Calu3 (cell line): ENCODE measurements at places on chromosomes 7 and 10. TPM values are rescaled to one million over a fixed set of nuclear protein-coding genes. Genes with fewer than 3 reads are reported as not detected.

- DNase-seq, result no peak
These were observed 1.2 kb downstream of the GPNMB start for GRCh38 chr7:23247603-23248335.

- DNase-seq, result peak; percentile 67
These were observed at the start of the genes ACTR3C and LRRC61 for GRCh38 chr7:150322833-150323681. Gene ACTR3C (minus strand): TSS chr7:150323545. CDS start chr7:150295296, 28,249 bp downstream. Gene LRRC61 (plus strand): TSS chr7:150323355. CDS start chr7:150336862, 13,507 bp downstream.

DNA sequence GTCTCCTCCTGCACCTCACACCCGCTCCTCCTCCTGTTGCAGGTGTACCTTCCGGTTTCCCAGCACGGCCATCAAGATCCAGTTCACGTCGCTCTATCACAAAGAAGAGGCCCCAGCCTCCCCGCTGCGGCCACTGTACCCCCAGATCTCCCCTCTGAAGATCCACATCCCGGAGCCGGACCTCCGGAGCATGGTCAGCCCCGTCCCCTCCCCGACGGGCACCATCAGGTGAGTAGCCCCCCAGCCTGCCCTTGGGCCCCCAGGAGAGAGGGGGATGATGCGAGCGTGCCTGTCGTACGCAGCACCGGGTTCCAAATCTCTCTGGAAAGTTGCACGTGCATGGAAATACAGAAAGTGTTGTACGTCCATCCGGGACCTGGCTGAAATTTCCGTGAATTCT lies 34.6 kb upstream of the AP5Z1 start:
- no peak for DNase-seq

DNA sequence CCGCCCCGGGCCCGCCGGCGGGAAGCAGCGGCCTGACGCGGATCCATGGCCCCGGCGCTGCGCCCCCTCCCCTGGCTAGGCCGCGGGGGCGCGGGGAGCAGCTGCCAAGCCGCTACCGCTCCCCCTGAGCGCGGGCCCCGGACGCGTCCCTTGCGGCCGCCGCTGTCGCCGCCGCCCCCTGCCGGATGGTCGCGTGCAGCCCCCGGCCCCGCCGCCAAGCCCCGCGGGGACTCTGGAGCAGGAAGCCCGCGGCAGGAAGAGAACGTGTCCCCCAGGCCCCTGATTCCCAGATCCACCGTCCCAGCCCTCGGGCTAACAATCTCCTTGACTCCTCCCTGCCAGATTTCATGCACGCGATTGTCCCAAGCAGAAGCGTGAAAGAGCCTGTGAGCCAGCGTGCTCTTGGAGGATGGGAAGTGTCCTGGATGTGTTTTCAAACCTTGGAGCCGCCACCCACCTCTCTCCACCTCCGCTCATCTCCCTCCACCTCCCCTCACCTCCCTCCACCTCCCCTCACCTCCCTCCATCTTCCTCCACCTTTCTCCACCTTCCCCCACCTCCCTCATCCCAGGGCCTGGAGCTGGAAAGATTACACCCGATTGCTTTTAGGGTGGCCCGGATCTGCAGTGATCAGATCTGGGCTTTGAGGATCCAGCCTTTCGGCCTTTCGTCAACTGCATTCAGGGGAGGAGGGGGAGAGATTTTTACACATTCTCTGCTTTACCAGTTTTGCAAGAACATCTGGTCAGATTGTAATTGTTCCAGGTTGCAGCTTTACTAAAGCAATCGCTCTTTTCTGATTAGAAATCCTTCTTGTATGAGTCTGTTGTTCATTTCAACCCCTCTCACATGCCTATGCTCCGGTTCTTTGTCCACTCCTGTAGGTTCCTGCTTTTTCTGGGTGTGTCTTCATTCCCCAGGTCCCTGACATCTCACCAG lies 570 bp upstream of the PRTFDC1 start:
- DNase-seq, result peak; percentile 71

DNA sequence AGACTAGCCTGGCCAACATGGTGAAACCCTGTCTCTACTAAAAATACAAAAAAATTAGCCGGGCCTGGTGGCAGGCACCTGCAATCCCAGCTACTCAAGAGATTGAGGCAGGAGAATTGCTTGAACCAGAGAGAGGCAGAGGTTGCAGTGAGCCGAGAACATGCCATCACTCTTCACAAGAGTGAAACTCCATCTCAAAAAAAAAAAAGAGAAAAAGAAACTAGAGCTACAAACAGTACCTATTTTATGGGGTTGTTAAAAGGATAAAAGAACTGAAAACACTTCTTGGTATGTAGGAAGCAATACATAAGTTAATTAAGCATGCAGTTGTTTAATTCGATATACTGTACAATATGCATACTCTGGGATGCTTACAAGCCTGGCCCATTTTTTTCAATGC lies 216.9 kb downstream of the SORCS1 start:
- no peak for DNase-seq

GRCh38 chr10:49831352-49832035 lies 69.4 kb upstream of the OGDHL start:
- peak; percentile 17 for DNase-seq

The CNPY4 gene
- 5.6 and 5.9 TPM in 2 replicates for total RNA-seq

The LRIT1 gene
- not detected in 2 replicates for total RNA-seq

The BUB3 gene
- total RNA-seq, result 112 and 113 TPM in 2 replicates

DNA sequence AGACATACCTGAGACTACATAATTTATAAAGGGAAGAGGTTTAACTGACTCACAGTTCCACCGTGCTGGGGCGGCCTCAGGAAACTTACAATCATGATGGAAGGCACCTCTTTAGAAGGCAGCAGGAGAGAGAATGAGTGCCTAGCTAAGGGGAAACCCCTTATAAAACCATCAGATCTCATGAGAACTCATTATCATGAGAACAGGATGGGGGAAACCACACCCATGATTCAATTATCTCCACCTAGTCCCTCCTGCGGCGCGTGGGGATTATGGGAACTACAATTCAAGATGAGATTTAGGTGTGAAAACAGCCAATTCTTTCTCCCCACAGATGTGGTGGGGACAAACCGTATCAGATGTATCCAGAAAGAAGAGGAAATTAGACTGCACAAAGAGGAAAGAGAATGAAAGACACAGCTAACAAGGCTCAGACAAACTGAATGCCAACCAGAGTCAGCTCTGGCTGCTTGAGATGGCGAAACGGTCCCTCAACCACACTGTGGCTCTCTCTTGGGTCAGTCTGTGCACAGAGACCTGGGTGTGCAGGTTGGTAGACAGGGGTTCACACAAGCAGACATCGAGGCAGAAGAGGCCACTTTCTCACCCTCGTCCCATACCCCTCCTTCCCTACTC lies 375.6 kb downstream of the SFMBT2 start:
- no peak for DNase-seq

DNA sequence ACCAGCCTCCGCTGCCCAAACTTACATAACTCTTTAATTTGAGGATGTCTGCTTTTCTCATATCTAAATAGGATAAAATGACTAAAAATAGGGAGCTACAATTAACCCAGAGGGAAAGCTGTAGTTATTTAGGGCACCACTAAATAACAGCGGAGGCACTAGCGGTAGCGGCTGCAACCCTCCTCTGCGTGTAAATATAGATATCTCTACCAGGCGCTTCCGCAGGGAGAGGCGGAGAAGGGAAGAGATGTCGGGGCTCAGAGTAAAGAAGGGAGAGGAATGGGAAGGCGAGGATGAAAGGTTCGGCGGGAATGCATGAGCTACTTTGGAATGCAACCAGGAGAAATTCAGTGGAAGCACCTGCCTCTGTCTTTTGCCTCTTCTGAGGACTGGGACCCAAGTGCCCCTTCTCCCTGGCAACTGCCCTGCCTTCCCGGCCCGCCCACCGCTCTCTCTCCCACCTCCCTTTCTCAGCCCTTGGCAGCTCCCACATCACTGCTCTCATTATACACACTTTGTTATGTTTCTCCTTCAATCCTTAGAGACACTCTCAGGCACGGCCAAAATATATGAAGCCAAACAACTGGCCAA lies 698.3 kb downstream of the PARD3 start:
- no peak for DNase-seq

The TFPI2 gene
- 213 and 218 TPM in 2 replicates for total RNA-seq

The CYP2C18 gene
- total RNA-seq, result 13.0 and 18.1 TPM in 2 replicates

DNA sequence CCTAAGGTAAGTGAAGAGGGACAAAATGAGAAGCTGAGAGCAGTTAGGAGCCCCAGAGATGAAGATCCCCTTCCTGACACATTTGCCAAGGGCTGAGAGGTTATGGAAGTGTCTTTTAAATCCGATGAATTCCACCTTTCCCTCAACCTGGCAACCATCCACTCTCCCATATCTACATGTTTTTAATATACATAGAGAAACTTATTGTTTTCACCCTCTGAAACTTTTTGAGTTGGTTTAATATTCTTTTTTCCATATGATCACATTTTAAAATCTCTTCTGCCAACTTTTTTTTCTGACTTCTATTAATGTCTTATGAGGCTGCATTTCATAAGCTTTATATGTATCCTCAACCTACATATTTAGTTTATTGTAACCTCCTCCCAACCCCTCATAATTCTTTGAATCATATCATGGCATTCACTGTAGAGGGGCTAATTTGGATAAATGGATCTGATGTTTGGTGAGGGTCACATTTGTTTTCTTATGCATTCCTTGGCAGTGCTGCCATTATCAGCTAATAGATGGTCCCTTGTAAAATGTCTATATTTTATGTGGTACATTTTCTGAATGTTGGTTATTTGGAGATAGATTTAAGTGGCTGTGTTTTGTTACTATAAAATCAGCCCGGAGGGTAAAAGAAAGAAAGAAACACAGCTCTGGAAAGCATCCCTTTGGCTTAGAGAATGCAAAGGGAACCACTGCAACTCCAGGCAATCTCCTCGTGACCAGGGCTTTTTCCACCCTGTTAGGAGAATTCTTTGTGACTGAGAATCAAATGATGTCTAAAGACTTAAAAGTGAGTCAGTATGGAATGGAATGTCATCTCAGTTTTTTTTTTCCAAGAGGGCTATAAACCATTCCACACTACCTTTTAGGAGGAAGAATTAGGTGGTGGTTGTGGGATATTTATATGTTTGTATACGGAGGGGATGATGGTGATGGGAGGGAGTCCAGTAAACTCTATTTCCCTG lies 334.4 kb downstream of the SUGCT start:
- DNase-seq, result no peak

The RBP3 gene
- total RNA-seq, result not detected in 2 replicates

The DUSP5 gene
- 34.0 and 55.8 TPM in 2 replicates for total RNA-seq

DNA sequence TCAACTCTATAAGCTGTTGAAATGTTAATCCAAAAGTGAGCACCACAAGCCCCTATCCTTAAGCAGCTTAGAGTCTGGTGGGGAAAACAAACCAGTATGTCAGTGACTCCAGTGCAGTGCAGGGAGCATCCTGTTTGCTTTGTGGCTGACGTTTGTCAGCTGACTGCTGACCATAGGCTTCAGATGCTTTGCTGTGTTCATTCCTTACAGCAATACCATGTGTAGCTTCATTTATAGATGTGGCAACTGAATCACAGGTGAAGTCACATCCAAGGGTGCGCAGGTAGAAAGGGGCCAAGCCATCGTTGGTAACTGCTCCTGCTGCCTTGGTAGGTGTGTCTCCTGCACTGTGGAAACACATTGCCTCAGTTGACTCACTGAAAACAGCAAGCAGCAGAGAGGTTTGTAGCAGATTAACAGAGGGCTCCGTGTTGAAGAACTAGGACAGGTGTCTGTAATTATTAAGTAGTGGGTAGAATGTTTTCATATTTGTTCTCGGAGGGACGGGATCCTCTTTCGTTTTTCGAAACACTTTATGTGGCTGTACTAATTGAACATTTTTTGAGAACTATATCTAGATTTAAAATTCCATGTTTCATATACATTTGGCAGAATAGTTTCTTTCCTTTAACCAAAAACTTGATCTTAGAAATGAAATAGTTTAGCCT lies 2.0 kb downstream of the INSIG1 start:
- no peak for DNase-seq

DNA sequence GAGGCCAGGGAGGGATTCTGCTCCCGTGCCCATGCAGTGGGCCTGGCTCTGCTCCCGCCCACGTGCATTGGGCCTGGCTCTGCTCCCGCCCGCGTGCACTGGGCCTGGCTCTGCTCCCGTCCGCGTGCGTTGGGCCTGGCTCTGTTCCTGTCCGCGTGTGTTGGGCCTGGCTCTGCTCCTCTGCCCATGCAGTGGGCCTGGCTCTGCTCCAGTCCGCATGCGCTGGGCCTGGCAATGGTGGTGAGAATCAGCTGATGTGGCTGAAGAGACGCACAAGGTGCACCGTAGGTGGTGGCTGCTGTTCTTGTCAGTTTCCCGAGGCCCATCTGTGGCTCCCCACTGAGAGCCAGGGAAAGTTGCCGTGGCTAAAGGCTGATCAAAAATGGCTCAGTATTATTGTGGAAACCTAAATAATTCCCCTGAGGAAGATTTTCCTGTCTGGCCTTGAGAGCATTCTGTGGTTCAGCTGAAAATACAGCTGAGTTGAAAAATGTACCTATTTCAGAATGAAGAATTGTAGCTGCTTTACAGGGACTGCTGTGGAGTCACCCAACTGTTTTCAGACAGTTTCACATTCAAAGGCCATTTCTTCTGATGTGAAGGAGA lies 572.4 kb downstream of the GLRX3 start:
- no peak for DNase-seq

The PPP1R9A gene
- 17.9 and 19.4 TPM in 2 replicates for total RNA-seq
